ENCODE measurements at places on chromosomes 1 and 21.
A peak's percentile ranks its signal among the peaks of the same experiment; 100 is the strongest.

GRCh38 chr1:220655961-220656740, 34.0 kb upstream of the C1orf115 start:
- DNase-seq, result no peak

DNA sequence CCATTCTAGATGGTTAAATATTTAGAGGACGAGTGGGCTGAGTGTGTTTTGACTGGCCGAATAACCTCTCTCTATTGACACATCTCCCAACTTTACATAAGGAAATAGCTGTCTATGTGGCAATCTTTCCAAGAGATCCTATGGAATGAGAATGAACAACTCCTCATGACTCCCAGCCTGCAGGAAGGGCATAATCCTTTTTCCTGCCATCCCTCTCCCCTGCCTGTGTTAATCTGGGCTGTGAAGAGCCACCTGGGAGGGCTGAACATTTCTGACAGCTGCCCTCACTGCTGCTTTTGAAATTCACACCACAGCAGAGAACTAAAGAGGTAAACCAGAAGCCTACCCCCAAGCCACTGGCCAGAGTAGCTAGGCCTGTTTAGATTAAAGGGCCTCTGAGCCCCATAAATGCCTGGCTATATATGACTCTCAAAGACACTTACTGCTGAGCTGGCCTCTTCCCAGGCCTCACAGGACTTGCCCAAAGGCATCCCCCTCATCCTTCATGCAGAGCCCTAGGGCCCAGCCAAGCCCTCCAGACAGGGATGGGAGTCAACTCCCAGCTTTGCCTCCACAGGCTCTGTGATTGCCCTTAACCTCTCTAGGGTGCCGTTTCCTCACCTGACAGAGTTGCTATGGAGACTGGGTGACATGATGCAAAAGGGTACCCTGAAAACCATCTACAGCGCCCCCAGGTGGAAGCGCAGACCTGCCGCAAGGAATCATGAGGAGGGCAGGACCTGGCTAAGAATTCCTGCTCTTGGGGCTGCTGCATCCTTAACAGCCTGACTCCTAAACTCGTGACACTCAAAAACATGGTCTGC, 42.0 kb upstream of the LDLRAP1 start:
- no peak for DNase-seq

DNA sequence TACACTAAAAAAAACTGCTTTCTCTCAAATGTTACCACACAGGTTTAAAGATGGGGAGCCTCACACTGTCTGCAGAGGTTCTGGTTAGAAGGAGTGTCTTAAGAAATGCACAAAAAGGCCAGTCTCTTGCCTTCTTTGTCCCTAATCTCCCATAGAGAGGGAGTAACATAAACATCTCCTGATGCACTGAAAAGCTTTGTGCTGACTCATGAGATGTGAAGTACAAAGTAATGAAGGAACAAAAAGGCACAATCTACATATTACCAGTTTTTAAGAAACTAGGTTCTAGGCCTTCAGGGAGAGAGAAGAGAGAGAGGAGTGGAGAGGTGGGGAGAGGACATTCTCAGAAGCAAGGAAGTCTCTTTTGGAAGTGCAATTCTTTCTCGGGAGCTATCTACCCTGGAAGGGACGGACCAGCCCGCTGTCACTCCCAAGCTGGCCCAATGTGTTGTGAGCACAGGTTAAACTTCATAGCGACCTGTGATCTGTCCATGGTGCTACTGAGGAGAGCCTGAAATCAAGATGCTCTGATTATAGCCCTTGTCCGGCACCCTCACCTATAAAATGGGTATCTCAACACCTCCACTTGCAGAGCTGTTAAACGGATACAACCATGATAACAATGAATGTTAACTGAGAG, 458.1 kb downstream of the DISC1 start:
- no peak for DNase-seq

DNA sequence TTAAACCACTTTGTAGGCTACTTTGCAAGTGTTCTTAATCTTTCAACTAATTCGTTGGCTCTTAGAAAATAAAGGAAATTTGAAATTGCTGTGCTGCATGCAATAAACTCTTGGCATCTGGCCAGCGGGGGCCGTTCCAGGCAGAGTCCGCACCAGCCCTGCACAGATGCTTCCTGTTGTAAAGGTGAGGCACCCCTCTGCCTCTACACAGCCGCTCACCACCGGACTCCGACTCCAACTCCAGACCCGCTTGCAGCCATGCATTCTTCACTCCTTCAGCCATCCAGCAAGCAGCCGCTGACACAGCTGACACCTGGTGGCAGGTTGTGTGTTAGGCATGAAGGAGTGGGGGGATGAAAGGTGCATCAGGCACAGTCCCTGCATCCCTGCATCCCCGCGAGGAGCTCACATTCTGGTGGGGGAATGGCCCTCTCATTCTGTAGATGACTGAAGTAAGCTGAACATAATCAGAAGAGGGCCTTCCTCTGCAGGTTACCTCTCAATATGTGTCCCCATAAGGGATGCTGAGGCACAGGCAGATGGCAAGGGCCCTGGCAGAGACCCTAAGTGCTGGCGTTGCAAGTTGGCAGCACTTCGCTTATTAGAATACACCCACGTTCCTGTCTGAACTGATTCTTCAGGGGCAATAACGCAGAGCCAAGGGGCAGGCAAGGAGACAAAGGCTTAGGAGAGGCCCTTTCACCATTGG, 56.8 kb downstream of the GLIS1 start:
- peak; percentile 12 for DNase-seq
